Neural progenitor cell (in vitro differentiated cells): ENCODE measurements at places on chromosomes 1 and 21.

DNA sequence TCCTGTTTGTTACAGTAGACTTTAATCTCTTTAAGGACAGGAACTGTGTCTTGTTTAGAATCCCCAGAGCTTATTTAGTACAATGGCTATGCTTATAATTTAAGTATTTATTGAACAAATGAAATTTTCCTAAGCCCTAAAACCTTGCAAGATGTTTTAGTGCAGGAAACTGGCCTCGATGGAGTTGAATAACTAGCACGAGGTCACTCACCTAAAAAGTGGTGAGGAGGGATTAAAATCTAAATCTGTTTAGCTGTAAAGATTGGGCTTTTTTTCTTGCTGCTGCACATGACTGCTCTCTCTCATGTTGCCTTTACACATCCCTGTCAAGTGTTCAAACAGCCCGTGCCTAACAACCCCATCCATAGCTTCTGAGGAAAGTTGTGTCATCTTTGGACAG lies 10.2 kb downstream of the NFYC start:
- no peak for DNase-seq

- DNase-seq = peak; percentile 92
Measured at GRCh38 chr21:45136927-45137611, 62.7 kb downstream of the ADARB1 start.

DNA sequence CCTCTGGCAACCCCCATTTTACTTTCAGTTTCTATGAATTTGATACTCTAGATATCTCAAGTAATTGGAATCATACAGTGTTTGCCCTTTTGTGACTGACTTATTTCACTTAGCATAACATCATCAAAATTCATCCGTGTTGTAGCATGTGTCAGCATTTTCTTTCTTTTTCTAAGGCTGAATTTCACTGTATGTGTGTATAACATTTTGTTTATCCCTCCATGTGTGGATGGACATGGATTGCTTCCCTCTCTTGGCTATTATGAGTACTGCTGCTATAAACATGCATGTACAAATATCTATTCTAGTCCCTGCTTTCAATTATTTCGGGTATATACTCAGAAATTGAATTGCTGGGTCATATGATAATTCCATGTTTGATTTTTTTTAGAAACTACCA lies 97.3 kb downstream of the MAP3K21 start:
- no peak for DNase-seq

DNA sequence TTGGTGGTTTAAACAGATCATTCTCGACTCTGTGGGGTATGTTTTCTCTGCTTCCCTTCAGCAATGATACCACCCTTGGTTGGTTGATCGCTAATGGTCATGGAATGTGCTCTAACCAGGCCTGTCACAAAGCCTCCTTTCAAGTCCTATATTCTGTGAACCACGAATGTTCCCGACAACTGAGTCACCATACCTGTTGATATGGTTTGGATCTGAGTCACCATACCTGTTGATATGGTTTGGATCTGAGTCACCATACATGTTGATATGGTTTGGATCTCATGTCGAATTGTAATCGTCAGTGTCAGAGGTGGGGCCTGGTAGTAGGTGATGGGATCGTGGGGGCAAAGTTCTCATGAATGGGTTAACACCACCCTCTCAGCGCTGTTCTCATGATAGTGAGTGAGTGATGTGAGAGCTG lies 10.2 kb upstream of the CAMK2N1 start:
- no peak for DNase-seq

DNA sequence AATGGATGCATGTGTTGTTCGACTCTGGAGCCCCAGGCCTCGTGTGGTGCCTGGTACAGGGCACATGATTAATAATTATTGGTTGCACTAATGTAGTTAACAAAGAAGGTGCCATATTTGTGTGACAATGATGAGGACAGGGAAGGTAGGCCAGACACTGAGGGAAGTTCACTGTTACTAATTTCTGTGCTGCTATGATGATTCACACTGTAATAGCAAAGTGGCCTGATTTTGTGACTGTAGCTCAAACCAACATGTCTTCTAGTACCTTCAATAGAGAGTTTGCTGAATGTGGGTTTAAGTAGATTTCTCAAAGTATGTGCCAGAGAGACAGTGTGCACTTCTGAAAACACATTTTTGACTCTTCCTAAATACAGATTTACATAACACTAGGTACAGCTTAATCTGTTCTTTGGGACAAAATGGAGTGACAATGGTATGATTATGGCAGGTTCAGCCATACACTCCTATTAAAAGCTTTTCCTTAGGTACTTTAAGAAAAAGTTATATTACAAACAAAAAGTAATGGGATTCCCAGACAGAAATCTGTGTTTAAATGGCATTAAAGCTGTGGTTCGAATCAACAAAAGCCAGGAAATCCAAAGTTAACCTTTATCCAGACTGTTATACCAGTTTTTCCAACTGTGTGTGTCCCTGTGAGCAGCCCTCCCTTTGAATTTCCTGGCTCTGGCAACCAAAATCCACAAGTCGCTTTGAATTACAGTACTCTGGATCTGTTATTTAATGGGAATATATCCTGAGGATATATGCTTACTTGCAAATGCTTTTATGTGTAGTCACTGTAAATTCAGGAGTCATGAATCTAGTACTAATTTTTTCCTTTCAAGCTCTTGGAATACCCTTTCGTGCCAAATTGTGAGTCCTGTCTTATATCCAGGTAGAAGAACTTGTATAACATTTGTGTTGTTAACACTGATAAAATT lies 277.1 kb upstream of the SGIP1 start:
- DNase-seq = no peak

GRCh38 chr1:151621351-151621750 lies 9.5 kb downstream of the SNX27 start:
- DNase-seq = no peak

DNA sequence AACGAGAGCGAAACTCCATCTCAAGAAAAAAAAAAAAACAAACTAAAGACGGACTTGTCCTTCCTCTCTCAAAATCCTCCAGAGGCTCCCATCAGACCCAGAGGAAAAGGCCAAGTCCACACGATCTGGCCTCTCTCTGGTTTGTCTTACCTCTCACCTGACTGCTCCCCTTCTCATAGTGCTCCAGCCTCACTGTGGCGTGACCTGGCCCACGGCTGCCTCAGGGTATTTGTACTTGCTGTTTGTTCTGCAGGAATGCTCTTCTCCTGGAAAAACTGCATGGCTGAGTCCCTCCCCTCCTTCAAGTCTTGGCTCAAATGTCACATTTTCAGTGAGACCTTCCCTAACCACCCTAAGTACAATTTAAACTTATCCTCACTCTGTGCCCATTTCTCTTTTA lies 8.0 kb upstream of the BRWD1 start:
- DNase-seq = no peak

GRCh38 chr1:1374589-1374928 lies 448 bp downstream of the AURKAIP1 start:
- DNase-seq = no peak

DNA sequence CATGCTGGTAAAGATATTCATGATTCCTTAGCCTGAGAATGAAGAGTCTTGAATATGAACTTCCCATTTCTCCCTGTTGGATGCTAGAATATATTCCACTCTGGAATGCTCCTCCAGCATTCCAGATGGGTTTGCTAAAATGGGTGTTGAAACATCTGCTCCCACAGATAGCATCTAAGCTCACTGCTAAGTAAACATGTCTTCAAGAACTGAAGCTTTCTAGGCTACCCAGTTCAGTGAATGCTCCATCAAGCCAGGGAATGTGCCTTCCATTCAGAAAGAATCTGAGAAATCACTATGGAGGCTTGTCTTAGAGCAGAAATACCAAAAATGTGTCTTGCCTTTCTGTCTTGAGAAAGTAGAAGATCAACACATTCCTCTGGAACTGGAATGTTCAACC lies 81.1 kb downstream of the TNFSF18 start:
- DNase-seq = no peak

DNA sequence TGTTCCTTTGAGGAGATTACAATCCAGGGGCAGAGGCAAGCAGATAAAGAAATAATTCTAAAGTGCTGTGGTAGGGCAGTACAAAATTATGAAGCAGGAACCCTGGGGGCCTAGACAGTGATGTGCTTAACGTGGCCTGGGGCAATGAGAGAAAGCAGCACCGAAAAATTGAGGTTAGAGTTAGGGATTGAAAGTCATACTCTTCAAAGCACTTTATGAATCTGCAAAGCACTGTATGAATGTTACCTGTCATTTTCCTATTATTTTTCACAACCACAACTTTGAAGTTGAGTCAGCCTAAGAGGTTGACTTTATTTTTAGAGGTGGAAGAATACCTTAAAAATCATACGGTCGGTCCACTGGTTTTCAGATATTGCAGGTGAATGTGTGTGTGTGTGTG lies 183.4 kb upstream of the NFIA start:
- no peak for DNase-seq

DNA sequence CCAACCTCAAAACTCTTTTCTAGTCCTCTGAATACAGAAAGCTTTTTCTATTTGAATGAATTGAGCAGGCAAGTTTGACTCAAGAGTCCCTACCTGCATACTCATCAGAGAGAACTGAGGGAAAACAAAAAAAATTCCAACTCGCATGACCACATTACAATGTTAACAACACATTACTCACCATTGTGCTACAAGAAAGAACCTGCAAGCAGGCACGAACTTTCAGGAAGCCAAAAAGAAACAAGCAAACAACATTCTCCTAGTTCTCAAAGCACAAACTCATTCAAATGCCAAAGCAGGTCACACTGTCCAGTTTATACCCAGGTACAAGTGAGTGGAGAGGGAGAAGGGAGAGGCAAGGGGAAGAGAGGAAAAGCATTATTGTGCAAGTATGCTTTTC lies 14.6 kb downstream of the OTUD7B start:
- DNase-seq = no peak

- DNase-seq = no peak
Measured at GRCh38 chr1:226627924-226628611, 79.5 kb downstream of the STUM start.

DNA sequence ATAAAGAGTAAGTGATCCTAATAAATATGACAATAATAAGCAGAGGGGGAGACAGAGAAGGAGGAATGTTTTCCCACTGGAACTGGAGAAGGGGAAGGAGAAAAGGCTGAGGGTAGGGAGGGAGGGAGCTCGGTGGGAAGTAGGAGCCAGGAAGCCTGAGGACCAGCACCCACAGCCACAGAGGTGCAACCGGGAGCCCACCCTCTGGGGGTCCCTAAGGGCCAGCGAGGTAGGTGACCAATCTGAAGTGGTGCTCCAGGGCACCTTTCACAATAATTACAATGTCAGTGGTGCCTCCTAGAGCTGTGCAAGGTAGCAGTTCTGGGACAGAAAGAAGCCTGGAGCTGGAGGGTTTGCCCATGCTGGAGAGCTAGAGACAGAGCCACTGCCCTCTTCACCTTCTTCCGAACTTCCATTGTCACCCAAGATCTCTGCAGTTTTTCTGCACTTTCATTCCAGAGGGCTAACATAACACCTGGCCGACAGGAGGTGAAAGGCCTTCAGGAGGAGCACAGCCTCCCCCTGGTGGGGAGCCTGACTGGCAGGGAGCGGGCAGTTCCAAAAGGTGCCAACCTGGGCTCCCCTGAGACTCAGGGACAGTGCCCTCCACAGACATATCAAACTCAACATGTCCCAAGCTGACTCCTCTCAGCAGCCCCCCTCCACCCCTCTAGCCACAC lies 4.1 kb upstream of the AHCYL1 start:
- DNase-seq = peak; percentile 46

DNA sequence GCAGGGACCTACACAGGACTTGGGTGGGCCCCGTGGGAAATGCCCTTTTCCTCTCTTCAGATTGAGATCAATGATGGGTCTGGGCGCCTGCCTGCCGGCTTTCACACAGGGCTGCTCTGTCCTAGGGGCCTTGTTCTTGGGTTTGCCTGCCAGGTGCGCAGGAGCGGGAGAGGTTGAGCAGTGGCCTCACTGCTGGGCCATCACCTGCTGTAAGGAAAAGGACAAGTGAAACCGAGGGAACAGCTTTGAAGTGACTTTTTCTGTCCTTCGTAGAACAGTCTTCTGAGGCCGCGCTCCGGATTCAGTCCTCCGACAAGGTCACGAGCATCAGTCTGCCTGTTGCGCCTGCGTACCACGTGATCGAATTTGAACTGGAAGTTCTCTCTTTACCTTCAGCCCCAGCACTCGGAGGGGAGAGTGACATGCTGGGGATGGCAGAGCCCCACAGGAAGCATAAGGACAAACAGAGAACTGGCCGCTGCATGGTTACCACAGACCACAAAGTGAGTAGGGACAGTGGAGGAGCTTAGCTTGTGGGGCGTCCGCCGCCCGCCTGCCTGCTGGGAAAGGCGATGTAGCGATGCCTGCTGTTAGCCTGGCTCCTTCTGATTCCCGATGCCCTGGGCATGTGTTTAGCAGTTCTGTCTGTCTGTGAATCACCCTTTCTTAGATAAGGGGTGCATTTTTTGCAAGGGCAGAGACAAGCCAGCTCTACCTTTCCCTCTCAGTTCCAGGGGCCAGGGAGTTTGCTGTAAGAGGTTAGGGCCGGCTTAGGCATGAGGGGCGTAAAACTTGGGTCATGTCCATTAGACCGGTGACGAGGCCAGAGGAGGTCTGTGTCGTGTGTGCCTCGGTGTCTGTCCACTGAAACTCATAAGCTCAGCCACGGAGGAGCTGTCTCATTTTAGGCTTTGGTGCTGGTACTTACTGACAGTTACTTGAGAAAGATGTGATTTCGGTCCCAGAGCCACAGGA lies 19.5 kb upstream of the PWP2 start:
- no peak for DNase-seq

DNA sequence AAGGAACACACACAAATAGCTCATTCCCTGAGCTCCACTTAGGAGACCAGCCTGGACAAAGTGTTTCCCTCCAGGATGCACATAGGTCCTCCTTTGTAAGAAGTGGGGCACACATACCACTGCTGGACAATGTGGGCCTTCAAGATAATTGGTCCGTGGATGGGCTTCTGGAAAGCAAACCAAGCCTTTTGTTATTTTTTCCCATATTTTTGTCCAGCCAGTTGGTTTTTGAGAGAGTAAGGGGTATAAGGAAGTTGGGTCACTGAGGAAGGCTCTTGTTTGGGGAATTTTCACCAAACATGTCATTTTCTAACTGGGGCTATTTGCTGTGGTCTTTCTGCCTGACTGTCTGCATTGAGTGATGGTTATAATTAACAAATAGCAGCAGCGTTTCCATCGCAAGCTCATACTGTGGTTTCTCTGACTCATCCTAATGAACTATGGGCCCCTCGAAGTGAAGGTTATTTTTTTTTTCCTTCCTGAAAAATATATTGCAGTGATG lies 306.3 kb upstream of the DUSP10 start:
- DNase-seq = no peak

- no peak for DNase-seq
Measured at GRCh38 chr1:185328255-185328654, 11.2 kb upstream of the IVNS1ABP start.

- DNase-seq = peak; percentile 50
Measured at GRCh38 chr1:88935522-88936222, 44.3 kb upstream of the GTF2B start.

- DNase-seq = no peak
Measured at GRCh38 chr1:235888119-235888643, 21.5 kb upstream of the LYST start.

DNA sequence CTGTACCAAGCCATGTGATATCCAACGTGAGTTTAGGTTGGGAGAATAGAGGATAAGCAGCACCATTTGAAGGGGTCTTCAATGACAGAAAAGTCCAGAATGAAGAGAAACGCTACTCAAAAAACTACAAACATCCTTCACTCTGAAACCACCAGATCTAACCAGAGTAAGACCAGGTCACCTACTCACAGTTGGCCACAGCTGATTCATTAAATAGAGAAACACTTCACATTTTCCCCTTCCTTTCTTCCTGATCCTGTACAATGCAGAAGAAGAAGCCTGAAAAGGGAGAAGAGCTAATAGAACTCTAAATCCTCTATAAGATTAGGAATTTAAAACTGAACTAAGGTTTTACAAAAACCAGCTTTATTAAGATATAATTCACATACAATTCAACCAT lies 19.4 kb upstream of the SETDB1 start:
- DNase-seq = no peak

GRCh38 chr1:202162047-202162417 lies 1.6 kb upstream of the PTPN7 start:
- no peak for DNase-seq
